ENCODE measurements at places on chromosomes 2 and 18. TPM values are rescaled to one million over a fixed set of nuclear protein-coding genes. Genes with fewer than 3 reads are reported as not detected.

GRCh38 chr2:161825429-161825828 is 201.2 kb downstream of the SLC4A10 start:
- H3K36me3 ChIP-seq = no peaks in the 10 kb centered on the region
- no peaks in the 10 kb centered on the region for H3K27me3 ChIP-seq
- H3K4me3 ChIP-seq = no peak overlapping the region
- H3K4me1 ChIP-seq = peaks cover 3% of the 10 kb centered on the region
- no peak overlapping the region for H3K27ac ChIP-seq

GRCh38 chr2:157809212-157809611 is 66.9 kb downstream of the ACVR1 start:
- H3K4me1 ChIP-seq = peaks cover 14% of the 10 kb centered on the region
- peaks cover 28% of the 10 kb centered on the region for H3K36me3 ChIP-seq
- no peak overlapping the region for H3K27ac ChIP-seq

GRCh38 chr2:19837235-19837766 is 64.5 kb downstream of the TTC32 start:
- H3K27ac ChIP-seq = no peak overlapping the region
- peaks cover 1% of the 10 kb centered on the region for H3K36me3 ChIP-seq
- H3K27me3 ChIP-seq = peaks cover 19% of the 10 kb centered on the region
- H3K4me3 ChIP-seq = no peak overlapping the region
- peaks cover 8% of the 10 kb centered on the region for H3K4me1 ChIP-seq

DNA sequence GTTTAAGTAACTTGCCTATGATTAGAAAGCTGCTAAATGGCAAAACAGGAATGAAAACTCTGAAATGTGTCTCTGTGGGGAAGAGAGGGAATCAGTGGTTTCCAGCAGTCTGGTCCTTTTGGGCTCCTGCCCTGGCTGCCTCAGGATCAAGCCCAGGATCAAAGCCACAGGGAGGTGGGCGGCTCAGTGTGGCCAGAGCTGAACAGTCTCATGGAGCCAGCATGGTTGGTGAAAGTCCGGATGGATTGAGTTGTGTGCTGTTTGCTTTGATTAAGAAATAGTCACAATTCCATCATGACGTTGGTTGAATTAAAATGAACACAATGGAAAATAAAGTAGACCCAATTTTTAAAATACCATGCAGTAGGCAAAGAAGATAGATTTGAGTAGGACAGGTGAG is 344.2 kb downstream of the LPIN1 start:
- DNase-seq = no peak
- no peak overlapping the region for H3K27ac ChIP-seq
- H3K27me3 ChIP-seq = no peaks in the 10 kb centered on the region
- H3K4me3 ChIP-seq = no peak overlapping the region
- no peaks in the 10 kb centered on the region for H3K36me3 ChIP-seq

DNA sequence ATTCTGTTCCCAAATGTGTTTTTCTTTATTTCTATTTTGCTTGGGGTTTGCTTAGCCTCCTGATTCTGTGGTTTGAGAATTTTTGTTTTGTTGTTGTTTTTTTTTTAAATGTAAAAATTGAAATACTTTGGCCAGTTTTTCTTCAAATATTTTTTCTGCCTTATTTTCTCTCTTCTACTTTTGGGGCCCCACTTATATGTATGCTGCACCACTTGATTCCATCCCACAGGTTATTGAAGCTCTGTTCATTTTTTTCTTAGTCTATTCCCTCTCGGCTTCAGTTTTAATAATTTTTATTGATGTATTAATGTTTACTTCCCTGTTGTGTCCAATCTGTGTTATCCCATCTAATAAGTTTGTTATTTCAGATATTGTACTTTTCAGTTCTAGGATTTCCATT is 17.7 kb upstream of the VIT start:
- H3K4me3 ChIP-seq = no peak overlapping the region
- H3K27ac ChIP-seq = no peak overlapping the region
- no peak for DNase-seq
- peaks cover 14% of the 10 kb centered on the region for H3K4me1 ChIP-seq
- H3K36me3 ChIP-seq = peaks cover 2% of the 10 kb centered on the region

GRCh38 chr2:237092920-237093781 is 7.5 kb downstream of the COPS8 start:
- no peak overlapping the region for H3K27ac ChIP-seq
- H3K36me3 ChIP-seq = peaks cover 5% of the 10 kb centered on the region
- H3K4me1 ChIP-seq = no peaks in the 10 kb centered on the region

DNA sequence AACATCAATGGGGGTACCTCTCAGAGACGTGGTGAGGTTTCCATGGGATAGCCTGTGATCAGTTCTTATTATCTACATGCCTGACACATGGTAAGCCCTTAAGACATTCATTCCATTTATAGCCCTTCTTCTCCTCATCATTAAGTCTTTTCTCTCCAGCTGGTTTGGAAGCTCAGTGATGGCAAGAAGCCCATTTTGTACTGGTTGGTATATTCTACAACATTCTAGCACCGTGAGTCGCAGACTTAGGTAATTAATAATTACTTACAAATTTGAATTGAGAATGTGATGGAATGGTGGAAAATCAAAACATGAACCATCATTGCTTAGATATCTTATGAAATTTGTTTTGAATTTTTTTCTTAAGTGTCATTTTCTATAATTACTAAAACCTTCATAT is 472.6 kb downstream of the DLGAP1 start:
- peaks cover 7% of the 10 kb centered on the region for H3K27me3 ChIP-seq
- no peak for DNase-seq
- H3K4me1 ChIP-seq = peaks cover 12% of the 10 kb centered on the region
- H3K36me3 ChIP-seq = peaks cover 6% of the 10 kb centered on the region
- H3K4me3 ChIP-seq = no peak overlapping the region
- no peak overlapping the region for H3K27ac ChIP-seq

DNA sequence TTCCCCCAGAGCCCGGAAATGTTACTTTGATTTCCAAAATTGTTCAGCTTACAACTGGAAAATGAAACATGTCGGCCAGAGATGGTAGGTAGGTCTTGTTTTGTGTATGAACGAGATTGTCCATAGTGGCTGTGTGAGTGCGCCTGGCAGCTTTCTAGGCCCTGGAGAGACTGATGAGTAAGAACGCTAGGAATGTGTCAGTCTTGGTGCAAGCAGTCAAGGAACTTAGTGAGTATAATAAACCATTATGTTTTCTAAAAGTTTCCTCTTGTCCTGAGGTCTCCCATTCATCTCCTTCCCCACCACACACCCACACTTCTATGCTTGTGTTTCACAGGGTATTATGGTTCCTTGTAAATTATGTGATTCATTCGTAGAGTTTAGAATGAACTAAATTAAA is 234.2 kb downstream of the CDH2 start:
- no peak overlapping the region for H3K4me3 ChIP-seq
- no peaks in the 10 kb centered on the region for H3K4me1 ChIP-seq
- H3K36me3 ChIP-seq = no peaks in the 10 kb centered on the region
- no peak overlapping the region for H3K27ac ChIP-seq
- no peaks in the 10 kb centered on the region for H3K27me3 ChIP-seq

DNA sequence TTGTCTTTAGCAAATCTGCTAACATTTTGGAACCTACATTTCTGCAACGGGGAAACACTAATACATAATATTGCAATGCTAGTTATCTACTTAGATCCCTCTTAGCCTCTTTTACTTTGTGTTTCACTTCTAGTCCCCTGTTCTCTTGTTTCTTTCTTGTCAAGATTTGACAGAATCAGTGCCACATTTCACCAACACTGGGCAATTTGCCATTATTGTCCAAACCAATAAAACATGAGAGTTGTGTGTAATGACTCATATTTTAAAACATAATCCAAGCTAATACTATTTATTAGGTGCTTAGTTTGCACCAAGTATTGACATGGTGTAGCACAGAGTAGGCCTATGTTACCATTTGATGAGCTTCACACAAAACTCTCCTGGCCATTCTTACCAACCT is 33.7 kb upstream of the ACVR1C start:
- H3K4me3 ChIP-seq = no peak overlapping the region
- H3K4me1 ChIP-seq = no peaks in the 10 kb centered on the region
- DNase-seq = no peak
- no peaks in the 10 kb centered on the region for H3K27me3 ChIP-seq

DNA sequence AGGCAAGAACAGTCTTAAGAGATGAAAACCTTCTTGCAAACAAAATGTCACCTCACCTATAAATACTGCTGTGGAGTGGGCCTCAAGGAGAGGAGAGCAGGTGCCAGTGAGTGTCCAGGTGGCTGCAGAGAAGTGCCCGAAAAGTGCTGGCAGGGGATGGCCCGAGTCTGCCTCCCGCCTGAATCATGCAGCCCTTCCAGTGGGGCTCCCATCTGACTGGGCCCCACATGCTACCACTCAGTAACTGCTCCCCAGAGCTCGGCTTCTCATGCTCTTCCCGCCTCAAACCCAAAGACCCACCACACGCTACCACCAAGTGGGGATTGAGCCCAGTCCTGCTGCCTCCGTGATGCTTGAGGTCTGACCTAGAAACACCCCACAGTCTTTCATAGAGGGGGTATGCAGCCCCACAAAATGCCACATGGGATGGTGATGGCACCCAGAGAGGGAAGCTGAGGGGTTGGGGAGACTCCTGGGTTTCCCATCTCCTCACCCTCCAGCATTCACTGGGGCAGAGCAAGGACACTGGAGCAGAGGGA is 7.4 kb downstream of the HS6ST1 start:
- no peak overlapping the region for H3K4me3 ChIP-seq
- peaks cover 13% of the 10 kb centered on the region for H3K4me1 ChIP-seq
- H3K27ac ChIP-seq = no peak overlapping the region
- H3K27me3 ChIP-seq = no peaks in the 10 kb centered on the region
- no peaks in the 10 kb centered on the region for H3K36me3 ChIP-seq
- no peak for DNase-seq

DNA sequence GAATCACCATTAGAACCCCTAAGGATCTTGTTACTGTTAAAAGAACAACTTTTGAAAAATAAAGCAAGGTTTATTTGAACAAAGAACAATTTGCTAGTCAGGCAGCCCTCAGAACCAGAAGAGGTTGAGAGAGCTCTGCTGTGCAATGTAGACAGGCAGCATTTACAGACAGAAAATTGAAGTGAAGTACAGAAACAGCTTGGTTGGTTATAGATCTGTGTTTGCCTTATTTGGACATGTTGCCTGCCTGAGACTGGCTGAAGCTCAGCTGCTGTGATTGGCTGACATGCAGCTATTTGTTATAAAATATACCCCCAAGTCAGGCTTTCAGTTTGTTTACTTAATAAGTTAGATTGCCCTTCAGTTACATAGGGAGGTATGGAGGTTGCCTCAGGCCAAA is 12.5 kb downstream of the MSTN start:
- no peaks in the 10 kb centered on the region for H3K27me3 ChIP-seq
- no peaks in the 10 kb centered on the region for H3K36me3 ChIP-seq
- no peak overlapping the region for H3K27ac ChIP-seq
- DNase-seq = no peak

- peaks cover 5% of the 10 kb centered on the region for H3K36me3 ChIP-seq
- H3K4me3 ChIP-seq = no peak overlapping the region
- H3K4me1 ChIP-seq = no peaks in the 10 kb centered on the region
- DNase-seq = no peak
Measured at GRCh38 chr2:55301277-55301676, 32.2 kb upstream of the MTIF2 start.

- no peak overlapping the region for H3K4me3 ChIP-seq
- peaks cover 5% of the 10 kb centered on the region for H3K4me1 ChIP-seq
- H3K36me3 ChIP-seq = peaks cover 3% of the 10 kb centered on the region
- no peak overlapping the region for H3K27ac ChIP-seq
- DNase-seq = no peak
Measured at GRCh38 chr18:49072940-49073339, 122.2 kb upstream of the SMAD7 start.

DNA sequence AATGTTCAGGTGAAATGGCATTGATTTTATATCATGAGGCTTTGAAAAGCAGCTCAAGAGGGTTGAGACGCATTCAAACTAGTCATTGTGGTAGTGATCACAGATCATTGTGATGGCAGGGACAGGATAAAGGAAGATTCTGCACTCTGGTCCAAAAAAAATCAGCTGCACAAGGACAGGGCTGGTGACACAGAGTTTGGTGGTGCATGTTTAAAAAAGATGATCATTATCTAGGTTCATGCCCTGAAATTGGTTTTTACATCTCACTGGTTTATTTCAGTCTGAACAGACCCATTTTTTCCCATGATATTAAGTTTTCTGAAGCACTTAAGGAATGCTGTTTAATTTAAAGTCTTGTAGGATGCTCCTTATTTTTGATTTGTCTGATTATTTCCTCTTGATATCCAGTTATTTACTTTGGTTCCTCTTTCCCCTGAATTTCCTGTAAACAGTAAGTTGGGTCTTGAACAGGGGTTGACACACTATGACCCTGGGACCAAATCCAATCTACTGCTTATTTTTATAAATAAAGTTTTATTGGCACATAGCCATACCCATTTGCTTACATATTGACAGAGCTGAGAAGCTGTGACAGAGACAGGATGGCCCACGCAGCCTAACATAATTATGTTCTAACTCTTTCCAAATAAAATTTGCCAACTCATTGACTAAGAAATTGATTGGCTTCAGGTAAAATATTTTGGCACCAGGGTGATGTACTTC is 98.4 kb downstream of the UPP2 start:
- peaks cover 2% of the 10 kb centered on the region for H3K4me1 ChIP-seq
- peaks cover 14% of the 10 kb centered on the region for H3K27me3 ChIP-seq
- no peaks in the 10 kb centered on the region for H3K36me3 ChIP-seq
- no peak overlapping the region for H3K27ac ChIP-seq

- H3K36me3 ChIP-seq = no peaks in the 10 kb centered on the region
- H3K4me3 ChIP-seq = no peak overlapping the region
- no peak overlapping the region for H3K27ac ChIP-seq
- no peaks in the 10 kb centered on the region for H3K27me3 ChIP-seq
Measured at GRCh38 chr2:165462443-165462842, 7.1 kb upstream of the CSRNP3 start.

DNA sequence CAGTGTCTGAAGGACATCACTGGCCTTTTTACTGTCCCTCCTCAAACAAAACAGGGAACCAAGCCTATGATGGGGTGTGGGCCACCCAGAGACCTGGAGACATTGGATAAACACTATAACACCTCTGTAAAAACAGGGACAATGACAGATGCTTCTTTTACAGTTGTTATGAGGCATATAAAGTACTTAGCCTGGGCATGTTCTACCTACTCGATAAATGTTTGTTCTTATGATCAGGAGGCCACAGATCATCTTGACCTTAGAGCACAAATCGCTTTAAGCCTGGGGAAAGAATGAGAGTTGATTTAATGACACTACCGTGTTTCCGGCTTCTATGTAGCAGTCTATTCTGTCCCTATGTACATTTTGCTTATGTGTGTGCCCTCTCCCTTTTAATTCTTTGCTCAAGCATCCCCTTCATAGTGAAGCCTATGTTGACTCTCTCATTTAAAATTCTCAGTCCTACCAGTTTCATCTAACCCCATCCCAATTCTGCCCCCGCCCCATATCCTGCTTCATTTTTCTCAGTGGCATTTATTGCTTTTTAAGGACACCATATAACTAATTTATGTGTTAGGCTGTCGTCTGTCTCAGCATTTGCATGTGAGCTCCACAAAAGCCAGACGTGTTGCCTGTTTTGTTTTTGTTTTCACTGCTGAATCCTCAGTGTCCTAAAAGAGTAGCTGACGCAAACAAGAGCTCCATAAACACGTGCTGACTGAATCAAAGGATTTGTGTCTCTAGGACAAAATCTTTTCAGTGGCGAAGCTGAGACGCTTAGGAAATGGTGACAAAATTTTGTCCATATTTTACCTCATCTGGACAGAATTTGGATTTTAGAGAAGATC is 182.3 kb upstream of the ST6GAL2 start:
- H3K27me3 ChIP-seq = no peaks in the 10 kb centered on the region
- peaks cover 3% of the 10 kb centered on the region for H3K4me1 ChIP-seq
- H3K27ac ChIP-seq = no peak overlapping the region
- no peak for DNase-seq
- H3K36me3 ChIP-seq = no peaks in the 10 kb centered on the region
- H3K4me3 ChIP-seq = no peak overlapping the region

GRCh38 chr2:9767656-9768281 is 75.5 kb upstream of the TAF1B start:
- peaks cover 31% of the 10 kb centered on the region for H3K4me1 ChIP-seq
- H3K4me3 ChIP-seq = no peak overlapping the region
- no peak overlapping the region for H3K27ac ChIP-seq

The MOGAT1 gene
- not detected for total RNA-seq

The SPC25 gene
- total RNA-seq = 35.6 TPM

The WBP1 gene
- 69.6 TPM for total RNA-seq

Data from activated naive CD8-positive, alpha-beta T cell treated with anti-CD3 and anti-CD28 coated beads, Interleukin-2, amount 10 ng/mL, durations not matched to agents 7 days and 5 days (primary cell).